ENCODE measurements at places on chromosomes 6 and 20.

- DNase-seq, result no peak
Observed at GRCh38 chr6:95866732-95867131, 149.0 kb upstream of the FUT9 start.

GRCh38 chr20:63149531-63150192 lies 66.3 kb downstream of the YTHDF1 start:
- DNase-seq, result no peak

DNA sequence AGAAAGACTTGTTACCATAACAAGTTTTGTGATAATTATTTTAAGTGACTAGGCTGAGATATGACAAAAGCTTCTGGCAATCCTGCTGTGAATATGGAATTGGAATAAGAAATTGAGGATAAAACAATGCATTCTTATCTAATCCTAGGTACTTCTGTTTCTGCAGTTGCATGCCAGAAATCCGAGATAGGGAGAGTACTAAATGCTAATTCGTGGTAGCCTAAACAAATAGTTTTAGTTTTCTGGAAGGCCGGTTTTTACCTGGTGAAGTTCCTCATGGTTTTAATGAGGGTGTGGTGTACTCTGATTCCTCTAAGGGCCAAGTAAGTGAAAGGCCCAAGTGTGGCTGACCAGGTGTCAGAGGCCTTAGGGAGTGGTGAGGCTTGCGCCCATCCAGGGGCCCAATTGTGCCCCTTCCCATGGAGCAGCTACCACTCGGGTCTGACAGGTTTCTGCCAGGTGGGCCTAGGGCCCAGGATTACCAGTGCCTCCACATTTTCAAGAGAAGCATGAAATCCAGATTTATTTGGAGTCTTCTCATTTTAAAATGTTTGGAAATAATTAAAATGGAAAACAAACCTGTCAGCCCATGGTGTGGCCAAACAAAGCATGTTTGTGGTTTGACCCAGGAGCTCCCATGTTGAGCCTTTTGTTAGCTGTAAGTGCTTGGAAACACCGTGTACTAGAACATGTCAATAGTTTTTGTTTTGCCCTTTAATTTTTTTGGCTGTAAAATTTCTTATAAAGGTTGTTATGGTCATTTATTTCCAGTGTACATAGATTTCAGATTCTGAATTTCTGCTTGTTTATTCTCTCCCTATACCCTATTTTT lies 6.6 kb downstream of the PLCB4 start:
- no peak for DNase-seq

GRCh38 chr20:51391926-51392325 lies 150.6 kb downstream of the NFATC2 start:
- DNase-seq, result no peak

- DNase-seq, result no peak
Observed at GRCh38 chr6:42113936-42114636, 28.3 kb downstream of the C6orf132 start.

GRCh38 chr20:62787866-62788265 lies 8.4 kb upstream of the MRGBP start:
- no peak for DNase-seq
